ENCODE measurements at places on chromosomes 6 and 20.

GRCh38 chr6:41707565-41708200 lies 27.7 kb downstream of the TFEB start:
- DNase-seq, result peak; percentile 82

DNA sequence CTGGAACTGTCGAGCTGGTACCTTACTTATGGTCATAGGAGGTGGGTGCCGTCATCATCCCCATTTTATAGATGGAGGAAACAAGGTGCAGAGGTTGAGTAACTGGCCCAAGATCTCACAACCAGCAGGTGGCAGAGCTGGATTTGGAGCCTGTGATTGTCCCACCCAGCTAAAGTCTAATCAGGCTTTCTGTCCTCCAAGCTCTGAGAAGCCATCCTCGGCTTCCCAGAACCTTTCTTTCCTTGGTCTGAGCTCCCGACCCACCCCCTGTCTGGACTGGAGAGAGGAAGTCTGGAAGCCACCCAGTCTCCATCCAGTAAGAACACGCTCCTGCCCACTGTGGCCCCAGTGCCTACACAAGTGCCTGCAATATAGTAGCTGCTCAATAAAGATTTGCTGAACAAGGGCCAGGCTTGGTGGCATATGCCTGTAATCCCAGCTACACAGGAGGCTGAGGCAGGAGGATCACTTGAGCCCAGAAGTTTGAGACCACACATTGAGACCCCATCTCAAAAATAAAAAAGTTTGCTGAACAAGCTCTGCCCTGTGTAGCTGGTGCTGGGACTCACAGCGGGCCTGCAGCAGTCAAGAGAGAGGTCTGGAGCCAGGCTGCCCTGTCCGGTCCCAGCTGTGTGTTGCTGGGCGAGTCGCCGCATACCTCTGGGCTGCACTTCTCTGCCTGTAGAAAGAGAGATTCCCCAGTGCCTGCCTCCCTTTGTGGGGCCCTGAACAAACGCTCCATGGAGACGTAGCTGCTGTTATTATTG lies 32.5 kb upstream of the DLGAP4 start:
- peak; percentile 52 for DNase-seq

- no peak for DNase-seq
Measured at GRCh38 chr6:128275030-128275429, 245.4 kb downstream of the PTPRK start.

- DNase-seq, result no peak
Measured at GRCh38 chr6:158283304-158283980, 28.8 kb upstream of the TULP4 start.

DNA sequence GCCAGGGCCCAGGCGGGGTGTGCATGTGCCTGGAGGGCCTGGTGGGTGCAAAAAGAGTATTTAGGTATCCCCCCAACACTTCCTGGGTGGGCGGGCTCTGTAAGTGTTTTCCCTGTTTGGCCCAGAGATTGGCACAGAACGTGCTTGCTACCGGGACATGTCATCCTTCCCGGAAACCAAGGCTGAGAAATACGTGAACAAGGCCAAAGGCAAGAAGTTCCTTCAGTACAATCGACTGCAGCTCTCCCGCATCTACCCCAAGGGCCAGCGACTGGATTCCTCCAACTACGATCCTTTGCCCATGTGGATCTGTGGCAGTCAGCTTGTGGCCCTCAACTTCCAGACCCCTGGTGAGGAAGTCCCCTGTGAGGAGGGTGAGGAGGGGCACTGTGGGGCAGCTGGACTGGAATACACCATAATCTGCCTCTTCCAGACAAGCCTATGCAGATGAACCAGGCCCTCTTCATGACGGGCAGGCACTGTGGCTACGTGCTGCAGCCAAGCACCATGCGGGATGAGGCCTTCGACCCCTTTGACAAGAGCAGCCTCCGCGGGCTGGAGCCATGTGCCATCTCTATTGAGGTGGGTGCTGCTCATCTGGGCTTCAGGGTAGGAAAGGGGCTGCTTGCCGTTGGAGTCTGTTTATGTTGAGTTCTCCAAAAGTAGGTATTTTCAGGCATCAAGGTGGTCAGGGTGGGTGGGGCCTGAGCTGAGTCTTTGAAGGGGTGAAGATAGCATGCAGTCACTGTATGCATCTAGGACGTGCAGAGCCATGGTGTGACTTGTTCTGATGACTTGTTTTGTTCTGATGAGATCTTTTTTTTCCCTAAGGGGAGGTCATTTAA lies 35.2 kb downstream of the PLCG1 start:
- DNase-seq, result peak; percentile 60

- DNase-seq, result no peak
Measured at GRCh38 chr6:87630746-87631145, 40.8 kb downstream of the ORC3 start.

- no peak for DNase-seq
Measured at GRCh38 chr6:6366803-6367202, 46.3 kb upstream of the F13A1 start.

- DNase-seq, result peak; percentile 62
Measured at GRCh38 chr6:155223646-155224451, 40.0 kb upstream of the CLDN20 start.

DNA sequence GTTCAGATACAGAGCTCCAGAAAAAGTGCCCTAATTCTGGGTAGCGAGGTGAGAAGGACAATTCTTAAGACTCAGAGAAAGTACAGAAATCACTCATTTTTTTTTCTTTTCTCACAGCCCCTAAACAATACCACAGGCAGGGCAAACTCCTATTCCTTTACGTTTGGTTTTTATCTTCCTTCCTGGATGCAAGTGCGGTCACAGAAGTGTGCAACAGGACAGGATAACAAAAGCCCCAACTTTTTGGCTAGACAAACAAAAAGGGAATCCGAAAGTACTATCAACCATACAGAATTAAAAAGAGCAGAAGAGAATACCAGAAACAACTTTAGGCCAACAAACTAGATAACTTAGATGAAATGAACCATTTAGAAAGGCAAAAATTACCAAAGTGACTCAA lies 18.4 kb upstream of the BEND6 start:
- no peak for DNase-seq

GRCh38 chr6:20313051-20313450 lies 88.6 kb upstream of the E2F3 start:
- DNase-seq, result no peak

- DNase-seq, result no peak
Measured at GRCh38 chr6:132713352-132714134, at the start of gene VNN1. TSS of gene VNN1 (minus strand) at chr6:132714055. CDS start at chr6:132714035, 20 bp downstream.

GRCh38 chr6:18477301-18477941 lies 90.3 kb downstream of the RNF144B start:
- DNase-seq, result no peak

GRCh38 chr6:11785415-11785773 lies 6.8 kb upstream of the ADTRP start:
- no peak for DNase-seq

DNA sequence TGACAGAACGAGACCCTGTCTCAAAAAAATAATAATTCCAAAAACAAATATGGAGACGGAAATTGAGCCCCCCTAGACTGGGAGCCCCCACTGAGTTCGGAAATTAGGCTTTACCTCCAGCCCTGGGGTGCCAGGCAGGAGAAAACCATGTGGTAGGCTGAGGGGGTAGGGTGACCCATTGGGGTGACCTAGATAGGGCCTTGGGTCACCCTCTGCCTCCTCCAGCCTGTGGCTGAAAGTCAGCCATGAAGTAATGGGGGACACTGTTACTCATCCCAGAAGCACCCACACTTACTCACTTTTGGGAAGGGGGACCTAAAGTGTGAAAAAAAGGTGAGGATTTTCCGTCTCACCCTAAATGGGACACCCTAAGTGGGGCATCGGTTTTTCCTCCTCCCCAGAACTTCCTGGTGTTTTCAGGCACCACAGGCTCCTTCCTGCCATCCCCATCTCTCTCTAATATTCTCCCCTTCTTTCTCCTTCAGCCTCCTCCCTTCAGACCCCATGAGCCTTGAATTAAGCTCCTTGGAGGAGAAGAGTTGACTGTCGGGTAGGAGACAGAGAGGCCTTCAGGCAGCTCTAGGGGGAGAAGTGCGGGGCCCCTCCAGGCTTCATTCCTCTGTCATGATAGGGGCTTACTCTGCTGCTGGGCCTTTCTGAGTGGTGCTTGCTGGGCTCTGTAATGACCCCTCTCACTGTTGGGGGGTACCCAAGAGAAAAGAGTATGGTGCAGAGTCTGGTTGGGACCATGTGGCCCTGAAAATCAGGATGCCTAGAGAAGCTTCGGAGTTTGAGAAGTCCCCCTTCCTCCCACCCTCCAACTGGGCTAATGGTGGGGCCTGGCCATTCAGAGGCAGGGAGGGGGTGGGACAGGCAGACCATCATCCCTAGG lies 2.4 kb downstream of the LTB start:
- peak; percentile 82 for DNase-seq

DNA sequence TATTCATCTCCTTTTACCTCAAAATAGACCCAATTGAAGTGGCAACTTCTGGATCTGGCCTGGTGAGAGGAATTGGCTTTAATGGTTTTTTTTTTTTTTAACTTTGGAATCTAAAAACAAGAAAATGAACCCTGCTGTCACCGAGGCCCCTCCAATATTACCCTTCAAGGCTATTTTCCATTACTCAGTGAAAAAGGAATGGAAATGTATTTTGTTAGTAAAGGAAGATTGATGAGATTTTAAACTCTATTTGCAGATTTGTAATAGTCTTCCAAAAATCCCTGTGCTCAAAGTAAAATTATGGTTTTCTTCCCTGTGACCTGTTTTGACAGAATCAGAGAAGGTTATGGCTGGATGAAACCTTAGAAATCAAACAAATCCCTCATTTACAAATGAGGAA lies 102.9 kb downstream of the TMEM170B start:
- no peak for DNase-seq

DNA sequence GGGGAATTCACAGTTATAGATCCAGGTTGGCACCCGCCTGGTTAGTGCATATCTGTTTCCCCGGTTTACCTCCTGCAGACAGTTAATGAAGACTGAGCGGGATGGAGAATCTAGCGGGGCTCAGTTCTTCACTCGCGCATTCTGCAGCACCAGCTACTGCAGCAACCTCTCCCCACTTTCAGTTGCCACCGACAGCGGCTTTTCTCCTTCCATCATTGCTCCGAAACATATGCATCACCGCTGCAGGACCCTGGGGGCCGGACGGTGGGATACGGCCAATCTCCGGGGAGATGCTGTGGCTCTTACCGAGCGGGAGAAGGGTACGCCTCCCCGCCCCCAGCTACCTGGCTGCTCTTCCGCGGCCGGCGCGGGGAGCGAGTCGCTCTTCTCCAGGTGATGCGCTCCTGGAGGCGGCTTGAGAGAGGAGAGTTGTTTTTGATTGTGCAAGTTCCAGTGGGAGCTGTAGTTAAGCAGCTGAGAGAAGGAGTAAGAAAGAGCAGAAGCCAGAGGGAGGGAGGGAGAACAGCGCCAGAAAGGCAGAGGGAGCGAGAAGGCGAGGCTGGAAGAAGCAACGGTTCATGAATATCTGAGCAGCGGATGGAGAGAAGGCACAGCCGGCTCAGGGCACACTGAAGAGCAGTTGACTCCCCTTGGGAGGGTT lies at the start of gene SGK1:
SGK1 (minus strand) TSS at position 642 of the 661 bp plus-strand sequence. CDS start 652 bp downstream, outside the sequence.
- peak; percentile 70 for DNase-seq

DNA sequence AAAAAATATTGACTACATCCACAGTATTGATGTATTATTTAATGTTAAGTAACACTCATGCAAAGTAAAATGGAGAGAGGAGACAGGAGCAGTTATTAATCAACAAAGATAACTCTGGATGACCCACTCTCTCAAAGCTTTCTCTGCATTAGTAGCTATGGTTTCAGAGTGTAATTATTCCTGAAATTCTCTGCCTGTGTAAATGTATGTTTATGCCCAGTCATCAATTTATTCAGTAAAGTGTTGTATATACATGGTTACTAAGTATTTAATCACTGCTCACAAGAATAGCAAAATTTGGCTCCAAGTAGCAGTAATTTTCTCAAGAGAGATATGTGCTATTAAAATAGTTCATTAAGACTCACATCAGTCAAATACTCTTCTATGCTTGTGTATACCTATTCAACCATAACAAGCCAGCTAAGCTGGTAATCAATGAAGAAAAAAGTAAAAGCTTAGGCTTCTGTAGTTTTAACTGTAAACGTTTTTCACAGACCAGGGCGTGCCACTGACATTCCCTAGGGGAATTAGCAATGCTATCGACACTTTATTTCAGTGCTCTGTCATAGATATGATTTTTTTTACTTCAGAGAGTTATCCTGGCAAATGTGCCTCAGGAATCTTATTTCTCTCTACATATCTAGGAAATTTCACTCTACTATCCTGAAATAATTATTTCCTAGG lies 54.0 kb upstream of the RAB32 start:
- DNase-seq, result no peak
